ENCODE measurements at places on chromosomes 4 and X. TPM values are rescaled to one million over a fixed set of nuclear protein-coding genes. Genes with fewer than 3 reads are reported as not detected.
A peak's percentile ranks its signal among the peaks of the same experiment; 100 is the strongest.

MAGEA4 gene
- not detected for total RNA-seq

CAPN6 gene
- total RNA-seq: 0.71 TPM

CCNB3 gene
- total RNA-seq: 0.46 TPM

TGIF2LX gene
- total RNA-seq: not detected

JAKMIP1 gene
- not detected for total RNA-seq

CENPE gene
- 0.42 TPM for total RNA-seq

CXXC4 gene
- total RNA-seq: 0.13 TPM

PRSS12 gene
- total RNA-seq: 0.49 TPM

HHIP gene
- not detected for total RNA-seq

GRCh38 chr4:137307806-137308205 lies 224.5 kb downstream of the PCDH18 start:
- no peak overlapping the region for H3K4me3 ChIP-seq
- no peaks in the 10 kb centered on the region for H3K4me1 ChIP-seq
- no peaks in the 10 kb centered on the region for H3K36me3 ChIP-seq
- DNase-seq: peak; percentile 18
- no peaks in the 10 kb centered on the region for H3K27me3 ChIP-seq

GRCh38 chrX:113059714-113060113 lies 219.1 kb upstream of the AMOT start:
- H3K4me3 ChIP-seq: no peak overlapping the region
- H3K27me3 ChIP-seq: no peaks in the 10 kb centered on the region
- H3K36me3 ChIP-seq: no peaks in the 10 kb centered on the region
- no peak for DNase-seq
- no peaks in the 10 kb centered on the region for H3K4me1 ChIP-seq

DNA sequence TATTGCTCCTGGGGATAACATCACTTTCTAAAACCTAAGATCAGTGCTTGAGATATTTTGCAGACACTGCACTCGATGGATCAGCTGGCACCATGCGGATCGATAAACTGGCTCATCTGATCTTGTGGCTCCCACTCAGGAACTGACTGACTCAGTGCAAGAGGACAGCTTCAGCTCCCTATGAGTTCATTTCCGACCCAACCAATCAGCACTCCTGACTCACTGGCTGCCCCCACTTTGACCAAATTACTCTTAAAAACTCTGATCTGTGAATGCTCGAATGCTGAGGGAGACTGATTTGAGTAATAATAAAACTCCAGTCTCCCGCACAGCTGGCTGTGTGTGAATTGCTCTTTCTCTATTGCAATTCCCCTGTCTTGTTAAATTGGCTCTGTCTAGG lies 110.1 kb downstream of the ANAPC4 start:
- H3K27me3 ChIP-seq: no peaks in the 10 kb centered on the region
- no peaks in the 10 kb centered on the region for H3K36me3 ChIP-seq
- H3K4me1 ChIP-seq: no peaks in the 10 kb centered on the region
- H3K27ac ChIP-seq: no peak overlapping the region

- DNase-seq: no peak
- no peaks in the 10 kb centered on the region for H3K36me3 ChIP-seq
- no peaks in the 10 kb centered on the region for H3K27me3 ChIP-seq
- H3K4me1 ChIP-seq: no peaks in the 10 kb centered on the region
- no peak within 1 kb of the TSS for H3K27ac ChIP-seq
- no peak within 1 kb of the TSS for H3K4me3 ChIP-seq
Measured at GRCh38 chrX:55088795-55089489, at the start of gene PAGE2. TSS of gene PAGE2 (plus strand) at chrX:55089018. CDS start at chrX:55090021, 1,003 bp downstream.

- H3K4me1 ChIP-seq: no peaks in the 10 kb centered on the region
- H3K27me3 ChIP-seq: no peaks in the 10 kb centered on the region
- no peak overlapping the region for H3K4me3 ChIP-seq
- no peak overlapping the region for H3K27ac ChIP-seq
- no peaks in the 10 kb centered on the region for H3K36me3 ChIP-seq
Measured at GRCh38 chr4:17058916-17059741, 160.7 kb upstream of the LDB2 start.

- peaks cover 59% of the 10 kb centered on the region for H3K4me1 ChIP-seq
- no peaks in the 10 kb centered on the region for H3K36me3 ChIP-seq
- H3K4me3 ChIP-seq: no peak overlapping the region
Measured at GRCh38 chr4:139144161-139144859, 32.7 kb downstream of the ELF2 start.

All from psoas muscle (tissue), 8 donors.